ENCODE measurements at places on chromosomes 5 and 9. TPM values are rescaled to one million over a fixed set of nuclear protein-coding genes. Genes with fewer than 3 reads are reported as not detected.

- H3K27ac ChIP-seq: peak overlapping the region; percentile 45
- no peak for DNase-seq
- H3K36me3 ChIP-seq: no peaks in the 10 kb centered on the region
- H3K4me3 ChIP-seq: no peak overlapping the region
These were observed 34.9 kb downstream of the TRIO start for GRCh38 chr5:14178091-14178490.

- peaks cover 78% of the 10 kb centered on the region for H3K4me1 ChIP-seq
- H3K27ac ChIP-seq: peak overlapping the region; percentile 99
- no peak overlapping the region for H3K4me3 ChIP-seq
- no peaks in the 10 kb centered on the region for H3K27me3 ChIP-seq
- no peak for DNase-seq
- H3K36me3 ChIP-seq: no peaks in the 10 kb centered on the region
These were observed 45.3 kb downstream of the SLC22A5 start for GRCh38 chr5:132414634-132415378.

- H3K27me3 ChIP-seq: no peaks in the 10 kb centered on the region
- H3K27ac ChIP-seq: no peak overlapping the region
- H3K36me3 ChIP-seq: no peaks in the 10 kb centered on the region
- H3K4me1 ChIP-seq: no peaks in the 10 kb centered on the region
- no peak overlapping the region for H3K4me3 ChIP-seq
These were observed 87.6 kb downstream of the DRD1 start for GRCh38 chr5:175356428-175356827.

- H3K27ac ChIP-seq: no peak overlapping the region
- DNase-seq: no peak
- H3K4me1 ChIP-seq: no peaks in the 10 kb centered on the region
- no peaks in the 10 kb centered on the region for H3K27me3 ChIP-seq
- H3K4me3 ChIP-seq: no peak overlapping the region
These were observed 73.0 kb downstream of the OSTF1 start for GRCh38 chr9:75161116-75161857.

GRCh38 chr5:111197523-111197922, 26.7 kb upstream of the CAMK4 start:
- no peak for DNase-seq
- no peak overlapping the region for H3K4me3 ChIP-seq

DNA sequence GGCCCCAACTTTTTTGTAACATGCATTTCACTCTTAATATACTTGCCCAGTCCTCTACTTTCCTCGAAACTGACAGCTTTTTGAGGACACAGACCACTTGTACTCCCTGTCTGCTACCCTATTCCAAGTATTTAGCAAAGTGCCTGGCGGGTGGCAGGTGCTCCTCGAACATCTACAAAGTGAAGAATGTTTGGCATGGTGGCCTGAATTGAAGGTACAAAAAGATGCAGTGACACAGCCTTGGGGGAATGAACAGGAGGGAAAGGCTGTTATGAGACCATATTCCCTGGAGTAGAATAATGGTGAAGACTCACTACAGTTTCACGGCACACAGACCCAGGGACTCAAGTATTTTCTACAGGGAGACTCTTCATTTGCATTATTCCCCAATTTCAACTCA, 590.9 kb downstream of the PRELID2 start:
- H3K27me3 ChIP-seq: no peaks in the 10 kb centered on the region
- no peak overlapping the region for H3K4me3 ChIP-seq
- DNase-seq: no peak
- no peaks in the 10 kb centered on the region for H3K36me3 ChIP-seq

GRCh38 chr5:168165977-168166376, 125.5 kb upstream of the WWC1 start:
- H3K4me1 ChIP-seq: peaks cover 37% of the 10 kb centered on the region
- no peak overlapping the region for H3K4me3 ChIP-seq
- H3K36me3 ChIP-seq: no peaks in the 10 kb centered on the region
- no peaks in the 10 kb centered on the region for H3K27me3 ChIP-seq

- H3K27ac ChIP-seq: no peak overlapping the region
- no peaks in the 10 kb centered on the region for H3K4me1 ChIP-seq
- H3K27me3 ChIP-seq: no peaks in the 10 kb centered on the region
- H3K4me3 ChIP-seq: no peak overlapping the region
- no peaks in the 10 kb centered on the region for H3K36me3 ChIP-seq
- DNase-seq: no peak
These were observed 609.5 kb upstream of the RGMB start for GRCh38 chr5:98163796-98164493.

DNA sequence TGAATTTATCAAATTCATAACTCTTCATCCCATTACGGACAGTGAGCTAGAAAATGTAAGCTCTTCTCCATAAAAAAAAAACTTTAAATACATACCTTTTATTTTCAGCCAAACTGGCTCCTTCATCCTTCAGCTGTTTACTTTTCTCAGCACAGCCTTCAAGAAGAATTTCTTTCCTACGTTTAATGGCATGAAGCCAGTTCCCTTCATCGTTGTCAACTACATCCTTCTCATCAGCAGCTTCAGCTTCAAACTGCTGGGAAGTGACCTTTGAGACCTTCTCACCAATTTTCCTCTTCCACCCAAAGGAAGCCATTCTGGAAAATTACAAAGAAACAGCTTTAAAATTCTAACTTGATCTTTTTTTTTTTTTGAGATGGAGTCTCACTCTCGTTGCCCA, 9.1 kb downstream of the TTC33 start:
- no peak overlapping the region for H3K27ac ChIP-seq
- H3K27me3 ChIP-seq: no peaks in the 10 kb centered on the region
- H3K4me1 ChIP-seq: peaks cover 8% of the 10 kb centered on the region
- no peak for DNase-seq

DNA sequence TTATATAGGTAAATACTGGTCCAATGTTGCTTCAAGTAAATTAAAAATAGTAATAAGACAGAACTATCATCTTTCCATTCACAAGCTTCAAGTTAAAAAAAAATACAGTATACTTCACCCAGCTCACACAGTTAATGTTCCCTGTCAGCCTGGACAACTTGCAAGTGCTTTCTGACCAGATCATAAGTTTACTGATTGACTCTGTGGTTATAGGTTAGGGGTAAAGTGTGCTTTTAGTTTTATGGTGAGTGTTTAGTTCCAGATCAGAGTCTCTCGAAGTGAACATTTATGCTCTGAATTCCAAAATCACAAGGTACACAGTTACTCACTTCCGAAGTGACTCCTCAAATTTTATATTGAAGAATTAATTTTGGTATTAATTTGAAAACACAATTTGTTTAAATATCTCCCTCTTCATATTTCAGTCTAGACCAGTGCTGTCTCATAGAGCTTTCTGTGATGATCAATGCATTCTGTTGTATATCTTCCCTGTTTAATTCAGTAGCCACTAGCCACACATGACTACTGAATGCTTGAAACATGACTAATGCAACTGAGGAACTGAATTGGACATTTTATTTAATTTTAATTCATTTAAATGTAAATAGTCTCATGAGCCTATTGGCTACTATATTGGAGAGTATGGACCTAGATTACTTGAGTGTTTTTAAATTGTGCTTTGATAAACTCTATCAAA, 90.7 kb downstream of the MEF2C start:
- DNase-seq: no peak
- no peaks in the 10 kb centered on the region for H3K4me1 ChIP-seq
- no peak overlapping the region for H3K27ac ChIP-seq
- no peaks in the 10 kb centered on the region for H3K36me3 ChIP-seq

DNA sequence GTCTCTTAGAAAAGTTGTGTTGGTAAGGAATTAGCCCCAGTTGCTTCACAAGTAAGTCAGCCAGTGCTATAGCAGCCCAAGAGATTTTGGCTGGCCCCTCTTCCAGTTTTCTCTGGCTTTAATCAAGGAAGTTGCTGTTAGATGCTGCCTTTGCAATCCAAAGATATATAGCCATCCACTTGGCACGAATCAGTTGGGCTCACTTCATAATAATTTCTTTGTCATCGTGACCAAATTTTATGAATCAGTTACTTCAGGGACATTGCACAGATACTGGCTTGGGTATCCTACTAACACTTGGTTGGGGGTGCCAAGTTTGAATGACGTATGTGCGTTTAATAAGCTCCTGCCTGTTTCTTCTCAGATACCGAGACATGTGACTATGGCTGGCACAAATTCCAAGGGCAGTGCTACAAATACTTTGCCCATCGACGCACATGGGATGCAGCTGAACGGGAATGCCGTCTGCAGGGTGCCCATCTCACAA, 81.5 kb downstream of the VCAN start:
- no peaks in the 10 kb centered on the region for H3K36me3 ChIP-seq
- H3K4me1 ChIP-seq: no peaks in the 10 kb centered on the region
- no peak overlapping the region for H3K27ac ChIP-seq
- H3K27me3 ChIP-seq: no peaks in the 10 kb centered on the region
- DNase-seq: no peak

- H3K36me3 ChIP-seq: no peaks in the 10 kb centered on the region
- no peak overlapping the region for H3K4me3 ChIP-seq
- H3K4me1 ChIP-seq: peaks cover 17% of the 10 kb centered on the region
- H3K27ac ChIP-seq: no peak overlapping the region
- DNase-seq: no peak
These were observed 66.9 kb downstream of the HSPA4 start for GRCh38 chr5:133118741-133119140.

DNA sequence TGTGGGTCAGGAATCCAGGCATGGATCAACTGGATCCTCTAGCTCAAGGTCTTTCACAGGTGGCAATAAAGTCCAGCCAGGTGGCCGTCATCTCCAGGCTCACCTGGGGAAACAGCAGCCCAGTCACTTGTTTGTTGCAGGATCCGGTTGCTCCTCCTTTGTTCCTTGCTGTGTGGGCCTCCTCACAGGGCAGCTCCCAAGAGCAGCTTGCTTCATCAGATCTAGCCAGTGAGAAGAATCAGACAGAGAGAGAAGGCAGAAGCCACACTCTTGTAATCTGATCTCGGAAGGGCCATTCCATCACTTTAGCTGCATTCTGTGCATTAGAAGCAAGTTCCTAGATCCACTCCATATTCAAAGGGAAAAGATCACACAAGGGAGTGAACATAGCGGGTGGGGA, 3.2 kb upstream of the HSD17B3 start:
- no peak for DNase-seq
- H3K36me3 ChIP-seq: no peaks in the 10 kb centered on the region
- H3K27me3 ChIP-seq: no peaks in the 10 kb centered on the region
- no peak overlapping the region for H3K27ac ChIP-seq
- no peak overlapping the region for H3K4me3 ChIP-seq
- H3K4me1 ChIP-seq: no peaks in the 10 kb centered on the region

GRCh38 chr5:119287547-119288111, 68.2 kb upstream of the TNFAIP8 start:
- peaks cover 5% of the 10 kb centered on the region for H3K4me1 ChIP-seq
- no peak overlapping the region for H3K27ac ChIP-seq
- H3K4me3 ChIP-seq: no peak overlapping the region
- H3K36me3 ChIP-seq: no peaks in the 10 kb centered on the region
- DNase-seq: no peak

- peak; percentile 93 for DNase-seq
- H3K27me3 ChIP-seq: no peaks in the 10 kb centered on the region
These were observed at the start of gene SMIM15 for GRCh38 chr5:61162010-61162831. Gene SMIM15, minus strand, starts transcription at chr5:61162468. Its CDS starts 2,297 bp downstream, at chr5:61160171.

DNA sequence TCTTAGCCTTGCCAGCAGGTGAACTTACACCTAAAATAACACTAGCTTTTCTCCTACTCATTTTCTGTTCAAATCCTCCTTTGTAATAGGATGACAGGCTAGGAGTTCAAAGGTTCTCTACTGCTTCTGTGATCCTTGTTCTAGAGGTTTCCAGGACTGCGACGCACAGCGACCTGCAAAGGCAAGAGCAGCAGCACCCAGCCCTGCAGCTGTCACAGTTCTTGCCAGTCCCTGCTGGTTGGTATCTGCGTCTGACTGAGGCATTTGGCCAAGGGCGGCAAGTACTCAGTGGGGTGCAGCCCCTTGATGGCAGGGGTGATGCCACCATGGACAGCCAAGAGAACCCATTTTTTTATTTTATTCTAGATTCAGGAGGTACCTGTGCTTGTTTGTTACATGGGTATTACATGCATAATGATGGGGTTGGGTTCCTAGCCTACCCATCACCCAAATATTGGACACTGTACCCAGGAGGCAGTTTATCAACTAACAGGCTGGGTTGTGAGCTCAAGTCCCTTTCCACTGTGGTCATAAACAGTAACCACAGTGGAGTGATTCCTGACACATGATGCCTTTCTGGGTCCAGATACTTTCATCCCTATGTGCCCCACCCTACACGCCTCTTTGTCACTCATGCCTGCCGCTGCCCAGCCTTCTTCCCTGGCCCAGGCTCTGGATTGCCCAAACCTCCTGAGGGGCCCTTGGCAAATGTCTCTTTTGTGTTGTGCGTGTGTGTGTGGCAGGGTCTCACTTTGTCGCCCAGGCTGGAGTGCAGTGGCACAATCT, 111.0 kb downstream of the GAPVD1 start:
- no peak overlapping the region for H3K4me3 ChIP-seq
- H3K4me1 ChIP-seq: peaks cover 7% of the 10 kb centered on the region
- H3K27ac ChIP-seq: no peak overlapping the region

- H3K36me3 ChIP-seq: no peaks in the 10 kb centered on the region
- H3K4me3 ChIP-seq: no peak overlapping the region
- no peaks in the 10 kb centered on the region for H3K27me3 ChIP-seq
- no peak overlapping the region for H3K27ac ChIP-seq
These were observed 207.0 kb downstream of the DEPDC1B start for GRCh38 chr5:60492958-60493357.

DNA sequence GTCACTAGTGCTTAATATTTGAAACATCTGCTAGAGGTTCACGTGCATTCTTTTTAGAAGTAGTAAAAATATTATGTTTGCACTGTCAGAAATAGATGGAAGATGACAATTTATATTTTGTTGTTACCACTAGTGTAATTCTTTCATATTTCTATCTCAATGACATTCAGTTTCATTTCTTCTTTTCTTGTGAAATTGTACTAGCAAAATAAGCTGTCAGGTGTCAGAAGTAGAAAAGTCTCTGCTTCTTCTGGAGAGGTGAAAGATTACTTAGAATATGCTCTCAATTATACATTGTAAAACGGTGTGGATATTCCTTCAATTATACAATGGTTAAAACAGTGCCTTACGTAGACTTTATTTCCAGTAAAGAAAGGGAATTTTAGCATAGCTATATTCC, 395.4 kb downstream of the CSNK1G3 start:
- H3K27ac ChIP-seq: no peak overlapping the region
- H3K27me3 ChIP-seq: no peaks in the 10 kb centered on the region
- H3K4me1 ChIP-seq: no peaks in the 10 kb centered on the region
- DNase-seq: no peak
- H3K36me3 ChIP-seq: no peaks in the 10 kb centered on the region
- H3K4me3 ChIP-seq: no peak overlapping the region

- H3K36me3 ChIP-seq: no peaks in the 10 kb centered on the region
- peak overlapping the region; percentile 55 for H3K27ac ChIP-seq
- peak; percentile 72 for DNase-seq
- peaks cover 20% of the 10 kb centered on the region for H3K4me1 ChIP-seq
- H3K4me3 ChIP-seq: no peak overlapping the region
These were observed 4.0 kb upstream of the TRAF2 start for GRCh38 chr9:136882109-136882946.

The HTR4 gene
- total RNA-seq: 17.6 TPM

The PFN3 gene
- not detected for total RNA-seq

The BARHL1 gene
- total RNA-seq: not detected

The DMRT3 gene
- total RNA-seq: not detected

The DAPK1 gene
- 14.7 TPM for total RNA-seq

The KLHL9 gene
- 4.6 TPM for total RNA-seq

The TBC1D2 gene
- 71.8 TPM for total RNA-seq

The EIF4E1B gene
- not detected for total RNA-seq
